ENCODE measurements at places on chromosomes 6 and 20.

DNA sequence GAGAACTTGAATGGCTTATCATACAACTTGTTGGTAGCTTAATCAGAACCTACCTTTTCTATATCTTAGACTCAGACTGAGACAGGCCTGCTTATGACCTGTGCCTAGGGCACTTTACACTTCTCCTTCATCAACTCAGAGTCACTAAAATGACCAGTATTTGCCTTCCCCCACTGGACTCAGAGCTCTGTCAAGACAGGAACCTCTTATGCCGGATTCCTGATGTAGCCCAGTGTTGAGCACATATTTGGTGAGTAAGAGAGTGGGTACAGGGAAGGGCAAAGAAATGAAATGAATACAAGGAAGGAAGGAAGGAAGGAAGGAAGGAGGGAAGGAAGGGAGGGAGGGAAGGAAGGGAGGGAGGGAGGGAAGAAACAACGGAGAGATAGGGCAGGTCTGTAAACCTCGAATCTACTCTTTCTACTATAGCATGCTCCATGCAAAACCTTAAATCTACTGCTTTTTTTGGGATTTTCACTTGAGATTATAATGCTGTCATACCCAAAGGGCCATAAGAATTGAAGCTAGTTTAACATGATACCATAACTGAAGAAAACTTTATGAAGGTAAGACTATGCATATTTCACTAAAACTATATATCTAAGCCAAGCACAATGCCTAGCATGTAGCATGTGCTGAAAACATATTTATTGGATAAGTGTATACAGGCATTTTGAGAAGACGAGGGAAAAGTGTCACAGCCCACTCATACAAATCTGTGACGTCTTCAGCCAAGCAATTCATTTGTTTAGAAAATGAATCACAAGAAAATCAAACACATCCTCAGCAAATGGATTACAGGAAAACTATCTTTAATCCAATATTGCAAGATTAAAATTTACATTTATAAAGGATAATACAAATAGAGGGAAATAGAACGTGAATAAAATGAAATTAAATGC lies 89.9 kb downstream of the RFX6 start:
- DNase-seq, result no peak

GRCh38 chr6:115681978-115682775 lies 378.5 kb downstream of the FRK start:
- DNase-seq, result no peak

GRCh38 chr6:71383901-71384489 lies 95.4 kb downstream of the OGFRL1 start:
- no peak for DNase-seq

DNA sequence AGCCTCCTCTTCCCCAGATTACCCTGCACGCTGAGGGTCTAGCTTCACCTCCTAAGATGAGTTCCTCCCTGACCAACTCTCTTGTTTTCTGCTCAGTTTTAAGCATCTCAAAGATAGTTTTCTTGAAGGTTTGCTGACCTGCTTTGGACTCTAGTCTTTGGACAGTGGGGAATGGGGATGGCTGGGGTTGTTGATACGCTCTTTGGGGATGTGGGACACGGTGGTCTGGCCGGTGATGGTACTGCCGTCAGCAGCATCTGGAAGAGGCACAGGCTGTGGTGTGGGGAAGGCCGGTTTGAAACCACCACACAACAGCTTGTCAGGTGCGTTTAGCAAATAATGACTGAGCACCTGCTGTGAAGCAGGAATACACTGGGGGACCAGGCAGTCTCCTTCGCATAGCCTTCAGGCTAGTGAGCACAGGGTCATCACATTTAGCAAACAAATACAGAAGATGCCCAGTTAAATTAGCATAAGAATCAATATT lies 94.1 kb downstream of the TMEM242 start:
- DNase-seq, result no peak

DNA sequence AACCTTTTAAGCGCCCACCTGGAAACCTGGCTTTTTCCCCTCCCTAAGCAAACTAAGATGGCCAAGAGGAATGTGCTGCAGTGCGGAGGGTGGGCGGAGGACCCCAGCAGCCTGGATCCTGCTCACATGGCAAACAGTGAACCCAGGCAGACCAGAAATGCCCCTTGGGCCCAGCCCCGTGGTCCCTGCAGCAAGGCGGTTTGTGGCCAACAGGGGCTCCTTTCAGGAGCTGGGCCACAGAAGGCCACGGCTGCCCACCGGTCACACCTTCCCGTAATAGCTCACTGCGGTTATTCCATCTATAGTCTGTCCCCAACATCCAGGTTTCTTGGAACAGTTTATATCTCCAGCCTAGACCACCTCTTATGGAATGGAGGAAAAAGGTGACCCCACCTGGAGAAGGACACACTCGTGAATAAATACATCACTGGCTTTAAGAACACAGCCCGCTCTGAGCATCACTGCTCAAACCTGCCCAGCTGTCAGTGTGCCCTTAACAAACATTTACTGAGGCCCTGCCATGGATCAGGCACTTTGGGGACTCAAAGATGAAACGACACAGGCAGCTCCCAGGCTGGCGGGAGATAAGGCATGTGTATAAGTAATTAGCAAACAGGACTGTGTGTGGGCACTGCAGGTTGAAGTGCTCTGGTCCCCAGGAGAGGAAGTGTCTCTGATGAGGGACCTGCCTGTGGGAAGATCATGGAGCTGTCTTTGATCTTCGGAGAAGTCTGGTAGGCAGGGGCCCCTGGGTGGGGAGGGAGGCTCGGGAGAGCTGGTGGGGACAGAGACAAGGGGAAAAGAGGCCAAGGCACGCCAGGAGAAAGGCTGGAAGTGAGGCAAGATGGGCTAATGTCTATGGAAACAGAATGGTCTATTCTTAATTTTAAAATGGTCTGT lies 3.2 kb upstream of the TUBB1 start:
- DNase-seq, result no peak

DNA sequence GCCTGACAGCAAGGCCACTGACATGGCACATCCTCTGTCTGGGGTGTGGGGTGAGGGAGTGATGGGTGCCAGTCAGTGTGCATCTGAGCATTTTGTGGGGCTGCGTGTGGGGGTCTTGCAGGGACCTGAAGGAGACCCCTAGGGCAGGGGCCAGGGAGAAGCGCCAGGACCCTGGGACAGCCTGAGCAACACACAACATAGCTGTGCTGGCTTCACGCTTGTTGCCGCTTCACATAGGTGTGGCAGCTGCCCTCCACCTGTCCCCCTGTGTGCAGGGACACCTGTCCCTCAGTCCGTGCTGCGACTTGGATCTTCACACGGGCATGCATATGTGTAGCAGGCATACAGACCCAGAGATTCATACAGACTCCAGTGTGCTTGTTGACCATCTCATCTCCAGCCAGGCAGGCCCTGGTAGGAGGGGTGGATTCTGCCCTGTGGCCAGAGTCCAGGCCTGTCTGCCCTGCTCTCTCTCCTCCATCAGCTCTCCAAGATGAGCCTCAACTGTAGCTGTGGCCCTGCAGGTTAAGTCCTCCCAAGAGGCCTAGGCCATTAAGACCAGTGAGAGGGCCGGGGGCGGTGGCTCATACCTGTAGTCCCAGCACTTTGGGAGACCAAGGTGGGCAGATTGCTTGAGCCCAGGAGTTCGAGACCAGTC lies 3.2 kb upstream of the NPBWR2 start:
- DNase-seq, result no peak

- DNase-seq, result no peak
Observed at GRCh38 chr6:76612954-76613353, 540.5 kb upstream of the IMPG1 start.

DNA sequence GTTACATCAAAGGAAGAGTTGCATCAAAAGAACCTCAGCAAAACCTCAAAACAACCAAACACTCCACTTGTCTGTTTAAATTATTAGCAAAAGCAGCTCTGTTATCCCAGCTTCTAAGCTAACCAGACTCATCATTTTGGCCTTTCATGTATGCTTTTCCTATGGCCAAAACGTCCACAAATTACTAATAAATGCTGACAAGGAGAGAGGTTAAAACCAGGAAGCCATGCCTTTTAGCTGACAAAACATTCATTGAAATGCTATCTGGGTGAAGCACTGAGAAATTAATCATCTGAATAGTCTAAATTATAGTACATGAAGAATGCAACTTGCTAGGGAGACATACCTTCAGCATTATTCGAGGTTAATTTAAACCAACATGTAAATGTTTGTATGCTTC lies 80.6 kb downstream of the LAMA2 start:
- no peak for DNase-seq

- no peak for DNase-seq
Observed at GRCh38 chr20:50272030-50272723, 81.5 kb downstream of the CEBPB start.

GRCh38 chr20:51425347-51426106 lies 117.0 kb downstream of the NFATC2 start:
- DNase-seq, result no peak

GRCh38 chr6:141618180-141618581 lies 514.5 kb upstream of the GJE1 start:
- no peak for DNase-seq

- DNase-seq, result no peak
Observed at GRCh38 chr6:45576648-45577624, 199.2 kb upstream of the SUPT3H start.

DNA sequence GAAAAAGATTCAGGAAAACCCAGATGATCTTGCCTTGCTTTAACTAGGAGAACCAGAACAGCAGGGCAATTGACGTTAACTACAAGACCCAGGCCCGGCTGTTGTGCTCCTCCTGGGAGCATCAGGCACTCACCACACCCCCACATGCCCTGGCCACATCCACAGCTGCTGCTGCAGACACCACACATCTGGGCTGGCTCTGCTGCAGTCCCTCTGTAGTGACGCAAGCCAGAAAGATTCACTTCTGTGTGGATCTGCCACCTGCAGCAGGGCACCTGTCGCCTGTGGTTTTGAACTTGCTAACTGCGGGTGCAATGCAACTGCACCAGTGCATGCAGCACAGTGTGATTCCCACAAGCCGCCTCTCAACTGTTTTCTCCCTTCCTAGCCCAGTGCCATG lies 228.8 kb downstream of the SYNDIG1 start:
- no peak for DNase-seq

DNA sequence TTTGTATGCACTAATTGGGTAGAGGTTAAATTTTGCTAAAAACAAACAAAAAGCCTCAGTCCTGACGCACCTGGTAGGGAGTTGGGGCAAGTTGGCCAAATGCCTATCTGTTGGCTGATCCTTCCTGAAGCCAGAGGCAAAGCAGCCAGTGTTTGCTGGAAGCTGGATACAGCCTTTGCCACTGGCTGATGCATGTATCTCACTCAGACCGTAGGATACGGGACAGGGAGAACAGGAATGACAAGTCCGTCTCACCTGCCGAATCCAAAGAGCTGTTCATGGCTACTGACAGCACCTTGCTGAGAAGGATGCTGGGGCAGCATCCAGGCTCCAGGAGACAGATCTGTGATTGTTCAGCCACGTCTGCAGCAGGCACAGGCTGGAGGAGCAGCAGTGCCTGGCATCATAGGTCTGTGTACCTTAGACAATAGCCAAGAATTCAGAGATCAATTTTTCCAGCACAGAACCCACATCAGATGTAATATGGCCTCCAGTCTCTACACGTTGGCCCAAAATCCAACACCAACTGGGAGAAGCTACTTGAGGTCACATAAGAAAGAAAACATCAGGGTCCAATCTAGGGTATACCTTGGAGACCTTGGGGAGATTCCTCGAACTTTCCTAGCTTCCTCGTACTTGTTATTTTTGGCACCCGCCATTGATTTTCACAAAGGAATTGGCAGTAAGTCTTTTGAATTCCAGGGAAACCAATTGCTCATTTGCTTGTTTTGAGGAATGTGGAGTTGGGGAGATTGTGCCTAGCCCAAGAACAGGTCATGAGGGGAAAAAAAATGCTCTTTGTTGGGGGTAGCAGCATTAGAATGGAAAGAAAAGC lies 108.5 kb upstream of the ARMC2 start:
- DNase-seq, result no peak
